Gastroesophageal sphincter (tissue), 4 donors: ENCODE measurements at places on chromosomes 5 and 9. TPM values are rescaled to one million over a fixed set of nuclear protein-coding genes. Genes with fewer than 3 reads are reported as not detected.

DNA sequence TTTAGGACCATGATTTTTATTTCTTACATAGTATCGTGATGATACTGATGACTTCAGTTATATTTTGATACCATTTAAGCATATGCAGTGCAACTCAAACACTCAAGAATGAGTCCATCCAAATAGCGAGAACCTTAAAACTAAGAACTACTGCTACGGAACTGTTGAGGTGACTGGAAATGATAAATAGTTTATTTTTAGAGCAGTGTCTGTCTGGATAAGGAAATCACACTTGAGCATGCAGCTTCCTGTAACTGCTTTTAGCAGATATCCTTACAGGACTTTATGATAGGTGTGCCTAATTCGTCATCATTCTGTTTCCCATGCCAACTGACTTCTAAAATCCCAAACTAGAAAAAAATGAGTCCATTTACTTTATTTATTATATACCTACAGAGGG is 85.5 kb downstream of the ADGRV1 start:
- no peak for ATAC-seq

Gene C5orf63
- 0.59 TPM for total RNA-seq

- ATAC-seq = no peak
Measured at GRCh38 chr9:99966001-99966400, 59.5 kb downstream of the STX17 start.

- ATAC-seq = no peak
Measured at GRCh38 chr5:171499611-171500010, 80.2 kb downstream of the FGF18 start.

Gene CENPK
- total RNA-seq = 0.81 TPM

Gene MARCHF6
- total RNA-seq = 87.8 TPM

Gene PHYKPL
- 51.2 TPM for total RNA-seq

GRCh38 chr9:10875752-10876151 is 262.9 kb upstream of the PTPRD start:
- ATAC-seq = no peak

- ATAC-seq = no peak
Measured at GRCh38 chr9:133098871-133099270, 22.2 kb downstream of the RALGDS start.

DNA sequence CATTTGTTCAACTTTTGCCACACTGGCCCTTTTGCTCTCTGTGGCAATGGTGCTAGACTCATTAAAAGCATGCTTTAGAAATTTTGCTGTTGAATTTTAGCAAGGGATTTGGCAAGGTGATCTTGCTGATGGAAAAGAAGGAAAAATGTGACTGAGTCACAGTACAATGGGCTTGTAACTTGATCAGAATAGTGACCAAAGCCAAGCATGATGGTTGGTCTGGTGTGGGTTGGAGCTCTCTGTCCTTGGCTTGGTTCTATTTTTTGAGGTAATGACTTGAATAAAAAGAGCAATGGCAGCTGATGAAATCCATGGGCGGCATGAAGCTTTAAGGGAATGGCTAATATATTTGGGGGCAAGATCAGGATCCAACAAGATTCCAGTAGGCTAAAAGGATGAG is 114.4 kb upstream of the ZNF366 start:
- no peak for ATAC-seq
